ENCODE measurements at places on chromosomes 11 and 22.

DNA sequence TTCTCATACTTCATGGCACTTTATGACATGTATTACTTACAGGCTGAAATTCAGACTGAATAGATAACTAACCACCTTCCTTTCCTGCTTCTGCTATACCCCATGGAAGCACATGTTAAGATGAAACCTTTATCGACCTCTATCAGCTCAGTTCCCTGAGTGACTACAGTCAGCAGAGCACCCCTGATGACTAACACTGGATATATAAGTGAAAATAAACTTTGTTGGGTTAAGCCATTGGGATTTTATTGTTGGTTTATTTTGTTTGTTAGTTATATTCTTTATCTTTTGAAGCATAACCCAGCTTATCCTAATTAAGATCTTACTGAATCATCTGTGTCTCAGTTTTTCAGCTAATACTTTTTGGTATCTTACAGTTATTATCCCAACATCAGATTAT is 23.0 kb upstream of the MAML2 start:
- no peak for DNase-seq

- DNase-seq = no peak
Observed at GRCh38 chr11:41879214-41879613, 419.8 kb upstream of the LRRC4C start.

DNA sequence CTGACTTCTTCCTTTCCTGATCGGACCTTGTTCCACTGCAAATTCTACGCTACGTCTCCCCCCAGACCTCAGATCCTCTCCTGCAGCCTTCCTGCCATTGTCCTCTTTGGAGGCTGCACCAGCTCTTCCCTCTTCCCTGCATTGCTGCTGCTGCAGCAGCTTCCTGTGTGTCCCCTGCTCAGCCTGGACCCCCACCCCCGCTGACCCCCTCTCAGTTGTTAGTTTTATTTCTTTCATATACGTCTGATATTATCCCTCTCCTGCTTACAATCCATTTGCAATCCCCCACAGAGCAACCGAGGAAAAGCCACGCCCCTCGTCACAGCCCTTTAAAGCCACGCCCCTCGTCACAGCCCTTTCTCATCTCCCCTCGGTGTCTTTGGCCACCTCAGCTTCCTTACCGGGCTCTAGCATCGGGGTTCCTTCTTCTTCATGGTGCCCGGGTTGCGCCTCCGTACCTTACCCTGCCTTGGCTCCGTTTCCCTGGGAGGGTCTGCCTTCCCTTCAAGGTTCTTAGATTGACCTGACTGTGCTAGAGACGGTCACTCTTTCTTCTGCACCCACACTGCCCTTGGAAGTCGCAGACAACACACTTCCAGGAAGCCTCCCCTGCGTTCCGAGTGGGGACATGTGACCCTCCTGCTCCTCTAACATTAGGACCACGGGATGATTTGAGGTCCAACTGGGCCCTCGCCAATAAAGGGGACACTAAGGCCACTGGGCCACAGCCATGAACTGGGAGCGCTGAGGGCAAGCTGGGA is 4.8 kb downstream of the MRGPRG start:
- DNase-seq = no peak

DNA sequence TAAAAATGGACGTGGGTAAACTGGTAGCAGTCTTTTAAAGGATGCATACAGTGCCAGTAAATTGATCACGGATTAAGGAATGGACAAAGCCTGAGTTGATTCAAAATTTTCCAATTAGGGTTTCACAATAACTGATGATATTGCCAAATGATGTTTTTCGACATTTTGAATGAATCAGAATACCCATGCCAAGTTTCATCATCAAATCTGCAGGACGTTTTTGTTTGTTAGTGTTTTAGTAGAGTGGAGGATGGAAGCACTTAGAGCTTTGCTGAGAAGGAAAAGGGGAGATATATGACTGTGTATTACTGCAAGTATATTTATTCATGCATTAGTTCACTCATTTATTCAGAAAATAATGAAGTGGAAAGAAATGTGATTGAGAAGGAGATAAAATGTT is 78.3 kb downstream of the SLC17A6 start:
- no peak for DNase-seq

GRCh38 chr11:74094393-74094792 is 76.4 kb downstream of the C2CD3 start:
- no peak for DNase-seq

- no peak for DNase-seq
Observed at GRCh38 chr11:133842053-133842452, 3.3 kb downstream of the SPATA19 start.

DNA sequence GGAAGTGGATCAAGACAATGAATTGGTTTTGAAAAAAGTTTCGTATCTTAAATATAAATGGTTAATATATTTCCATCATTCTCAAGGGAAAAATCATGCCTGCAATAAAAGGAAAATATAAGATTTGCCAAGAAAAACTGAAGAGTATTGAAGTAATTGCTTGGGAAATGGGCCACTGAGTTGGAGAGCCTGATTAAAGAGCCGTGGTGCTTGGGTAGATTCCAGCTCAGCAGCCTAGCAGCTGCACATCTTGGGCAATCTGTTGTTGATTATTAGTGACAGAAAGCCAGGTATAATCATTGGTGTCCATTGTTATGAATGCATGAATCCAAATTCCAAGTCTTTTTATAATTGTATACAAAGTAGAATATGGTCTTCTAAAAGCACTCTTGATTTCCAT is 800.9 kb upstream of the CHORDC1 start:
- DNase-seq = no peak

- no peak for DNase-seq
Observed at GRCh38 chr22:21730535-21731308, 4.9 kb downstream of the YPEL1 start.

GRCh38 chr11:125074511-125075241 is 11.6 kb downstream of the SLC37A2 start:
- no peak for DNase-seq

- DNase-seq = peak; percentile 67
Observed at GRCh38 chr11:14308114-14308896, 50.7 kb downstream of the RRAS2 start.

DNA sequence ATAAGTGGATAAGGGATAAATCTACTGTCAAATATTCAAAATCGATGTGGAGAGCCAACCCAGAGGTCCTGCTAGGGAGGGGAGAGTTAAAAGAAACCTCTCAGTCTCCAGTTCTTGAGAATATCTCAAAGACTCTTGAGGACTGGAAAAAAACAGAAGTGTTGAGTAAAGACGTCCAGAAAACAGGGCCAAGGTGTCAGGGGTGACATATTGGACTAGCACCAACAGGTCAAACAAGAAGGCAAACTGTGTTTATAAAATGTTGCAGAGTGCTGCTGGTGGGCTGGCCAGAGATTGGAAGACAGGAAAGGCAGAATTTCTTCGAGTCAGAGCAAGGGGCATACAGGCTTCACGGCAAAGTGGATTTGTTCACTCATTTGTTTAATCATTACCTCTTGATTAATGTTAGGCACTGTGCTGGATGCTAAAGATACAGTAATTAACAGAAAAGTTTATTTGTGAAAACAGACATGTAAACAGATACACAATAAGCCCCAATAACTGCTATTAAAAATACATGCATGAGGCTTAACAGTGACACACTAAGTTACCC is 33.7 kb upstream of the SMPD1 start:
- DNase-seq = no peak

GRCh38 chr22:46525389-46526243 is 11.8 kb downstream of the CELSR1 start:
- no peak for DNase-seq

DNA sequence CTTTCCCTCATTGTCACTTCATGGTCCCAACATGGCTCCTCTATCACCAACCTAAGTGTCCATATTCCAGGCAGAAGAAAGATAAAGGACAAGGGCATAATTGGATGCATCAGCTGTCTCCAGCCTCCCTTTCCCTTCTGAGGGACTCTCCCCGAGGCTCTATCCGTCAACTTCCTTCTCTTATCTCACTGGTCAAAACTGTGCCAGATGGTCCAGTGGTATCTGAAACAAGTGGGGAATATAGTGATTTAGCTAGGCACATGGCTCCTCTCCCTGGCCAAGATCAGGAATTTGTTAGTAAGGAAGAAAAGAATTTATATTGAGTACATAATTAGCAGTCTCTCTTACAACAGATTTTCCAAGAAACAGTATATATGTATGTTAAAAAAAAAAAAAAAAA is 12.6 kb upstream of the SPON1 start:
- DNase-seq = no peak

DNA sequence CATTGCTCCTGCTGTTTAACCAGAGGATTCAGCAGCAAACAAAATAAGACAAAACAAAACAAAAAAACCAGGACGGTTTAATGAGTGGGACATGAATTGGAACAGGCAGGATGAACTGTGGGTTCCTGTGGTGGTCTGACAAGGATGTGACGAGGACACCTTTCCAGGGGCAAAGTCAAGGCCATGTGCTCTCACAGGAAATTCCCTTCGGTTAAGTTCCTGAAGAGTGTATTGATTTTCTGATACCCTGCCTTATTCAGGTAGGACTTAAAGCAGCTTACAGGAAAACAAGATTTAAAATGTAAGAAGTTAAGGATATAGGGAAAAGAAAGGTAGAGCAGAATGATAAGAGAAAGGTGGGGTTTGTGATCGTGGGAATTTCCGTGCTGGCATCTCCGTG is 8.5 kb upstream of the PLET1 start:
- DNase-seq = no peak

DNA sequence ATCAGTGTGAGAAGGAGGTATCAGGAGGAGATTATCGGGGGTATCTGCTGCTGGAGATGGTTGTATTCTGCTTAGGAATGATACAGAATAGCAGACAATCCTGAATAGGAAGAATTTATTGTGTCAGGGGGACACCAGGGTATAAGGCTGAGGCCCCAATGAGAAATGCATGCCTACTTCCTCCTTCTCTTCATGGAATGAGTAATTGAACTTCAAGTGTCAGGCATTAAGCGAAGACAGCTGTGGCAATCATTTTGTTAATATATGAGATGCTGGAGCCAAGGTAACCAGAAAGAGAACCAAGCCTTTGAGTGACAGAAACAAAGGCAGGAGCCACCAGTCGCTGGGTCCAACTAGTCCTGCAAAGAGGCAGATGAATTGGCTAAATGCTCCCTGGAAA is 49.1 kb downstream of the KIRREL3 start:
- DNase-seq = no peak

DNA sequence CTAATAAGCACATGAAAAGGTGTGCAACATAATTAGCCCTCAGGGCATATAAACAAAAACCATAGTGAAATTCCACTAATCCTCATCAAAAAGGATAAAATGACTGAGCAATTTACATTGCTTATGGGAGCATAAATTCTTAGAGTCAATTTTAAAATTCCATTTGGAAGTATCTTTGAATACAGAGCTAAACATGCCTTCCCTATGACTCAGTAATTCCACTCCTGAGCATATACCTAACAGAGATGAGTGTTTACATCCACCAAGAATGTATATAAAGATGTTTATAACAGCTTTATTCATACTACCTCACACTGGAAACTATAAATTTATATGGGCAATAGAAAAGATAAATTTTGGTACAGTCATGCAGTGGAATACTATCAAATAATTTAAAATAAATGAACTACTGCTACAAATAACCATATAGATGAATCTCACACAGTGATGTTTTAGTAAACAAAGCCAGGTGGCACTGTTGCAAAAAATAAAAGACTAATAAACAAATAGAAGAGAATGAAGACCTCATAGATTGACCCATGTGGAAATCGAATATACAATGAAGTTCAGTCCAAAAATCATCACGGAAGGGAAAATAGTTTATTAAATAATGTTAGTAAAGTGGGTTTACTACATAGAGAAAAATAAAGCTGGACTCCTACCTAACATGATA is 8.2 kb upstream of the OR2D2 start:
- no peak for DNase-seq

- peak; percentile 54 for DNase-seq
Observed at GRCh38 chr11:102115557-102115956, 5.3 kb downstream of the YAP1 start.

DNA sequence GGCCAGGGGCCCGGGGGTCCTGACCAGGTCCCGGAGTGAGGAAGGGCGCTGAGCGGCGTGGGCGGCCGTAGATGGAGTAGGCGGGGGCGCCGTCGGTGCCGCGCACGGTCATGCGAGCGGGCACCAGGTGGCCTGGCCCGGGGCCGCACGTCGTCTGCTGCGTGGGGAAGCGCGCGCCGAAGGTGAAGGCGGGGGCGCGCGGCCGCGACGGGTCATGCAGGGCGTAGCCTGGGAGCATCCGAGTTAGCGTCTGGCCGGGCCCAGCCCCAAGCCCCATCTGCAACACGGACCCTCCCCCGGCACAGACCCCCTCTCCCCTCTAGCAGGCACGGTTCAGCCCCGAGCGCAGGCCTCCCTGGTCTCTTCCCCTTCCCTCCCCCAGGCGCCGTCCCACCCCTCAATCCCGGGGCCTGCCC is 1.7 kb upstream of the TYMP start:
- DNase-seq = no peak

- peak; percentile 76 for DNase-seq
Observed at GRCh38 chr22:46542011-46542985, 4.9 kb upstream of the CELSR1 start.

GRCh38 chr22:49574205-49574880 is 253.3 kb downstream of the BRD1 start:
- no peak for DNase-seq

DNA sequence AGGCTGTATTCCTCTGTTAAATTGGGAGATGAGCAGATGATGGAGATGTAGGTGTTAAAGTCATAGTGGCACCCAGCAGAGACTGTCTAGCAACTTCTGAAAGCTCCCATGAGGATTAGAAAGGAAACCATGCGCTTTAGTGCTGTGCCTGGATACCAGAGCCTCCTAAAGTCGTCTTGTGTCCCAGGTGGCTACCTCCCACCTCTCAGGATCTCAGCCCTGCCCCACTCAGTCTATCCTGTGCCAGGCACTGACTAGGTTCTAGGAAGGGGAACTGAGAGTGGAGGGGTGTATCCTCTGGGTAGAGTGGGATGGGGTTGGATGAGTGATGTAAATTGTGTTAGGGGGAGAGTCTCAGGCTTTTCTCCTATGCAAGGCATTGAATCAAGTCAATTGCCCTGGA is 60.2 kb downstream of the KIAA1671 start:
- no peak for DNase-seq

DNA sequence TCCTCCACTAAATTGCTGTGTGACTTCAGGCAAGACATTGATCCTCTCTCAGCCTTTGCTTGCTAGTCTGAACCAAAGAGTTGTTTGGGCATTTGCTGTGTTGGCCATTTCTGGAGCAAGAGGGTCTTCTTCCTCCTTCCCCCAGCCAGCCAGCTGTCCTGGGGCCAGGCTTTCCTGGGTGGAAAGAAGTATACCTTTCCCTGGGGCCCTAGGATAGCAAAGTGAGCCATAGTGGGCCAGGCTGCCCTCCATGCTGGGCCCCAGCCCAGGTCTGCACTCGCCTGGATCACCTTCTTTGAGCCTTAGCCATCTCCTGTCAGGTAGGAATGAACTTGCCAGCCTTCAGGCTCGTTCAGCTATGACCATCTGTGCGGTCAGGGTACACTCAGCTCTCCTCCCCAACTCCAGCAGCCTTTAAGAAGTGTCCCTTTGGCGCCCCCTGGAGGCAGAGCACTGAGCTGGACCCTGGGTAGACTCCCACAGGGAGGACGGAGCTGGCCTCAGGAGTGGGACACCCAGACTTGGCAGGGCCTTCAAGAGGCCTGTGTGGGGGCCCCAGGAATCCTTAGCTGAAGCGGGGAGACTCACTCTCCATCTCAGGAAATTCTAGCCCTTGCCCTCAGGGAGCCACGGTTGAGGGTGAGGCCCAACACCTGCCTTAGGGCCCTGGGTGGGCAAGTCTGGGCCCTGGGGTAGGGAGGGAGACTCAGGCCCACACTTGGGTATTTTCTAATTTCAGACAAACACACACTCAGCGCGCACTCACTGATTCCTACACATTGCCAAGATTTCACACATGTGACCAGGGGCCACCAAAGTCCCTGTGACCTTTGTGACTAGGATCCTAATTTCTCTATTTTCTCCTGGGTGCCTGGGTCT is 35.6 kb upstream of the TPBGL start:
- DNase-seq = peak; percentile 87

GRCh38 chr22:49527611-49528419 is 299.9 kb downstream of the BRD1 start:
- no peak for DNase-seq
